ENCODE measurements at places on chromosomes 12 and 14.

GRCh38 chr12:34397591-34398365 lies 375.5 kb downstream of the ALG10 start:
- no peak for DNase-seq

DNA sequence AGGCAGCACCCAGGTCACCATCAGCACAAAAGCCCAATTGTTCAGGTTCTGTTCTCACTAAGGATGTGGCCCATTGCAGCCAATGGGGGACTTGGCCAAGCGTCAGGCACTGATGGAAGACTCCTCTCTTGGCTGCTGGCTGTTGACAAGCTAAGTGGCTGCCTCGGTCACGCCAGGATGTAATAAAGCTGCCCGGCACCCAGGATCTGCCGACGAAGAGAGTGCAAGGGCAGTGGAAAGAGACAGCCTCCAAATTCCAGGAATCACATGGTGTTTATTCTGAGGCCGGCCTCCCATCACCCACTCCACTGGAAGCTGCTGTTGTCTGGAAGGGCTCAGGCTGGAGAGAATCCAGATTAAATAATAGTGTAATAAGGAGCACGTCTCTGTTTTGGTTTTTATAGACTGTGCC lies 451.8 kb upstream of the TBX3 start:
- DNase-seq: no peak

GRCh38 chr14:69458350-69458749 lies 26.2 kb upstream of the PLEKHD1 start:
- no peak for DNase-seq

DNA sequence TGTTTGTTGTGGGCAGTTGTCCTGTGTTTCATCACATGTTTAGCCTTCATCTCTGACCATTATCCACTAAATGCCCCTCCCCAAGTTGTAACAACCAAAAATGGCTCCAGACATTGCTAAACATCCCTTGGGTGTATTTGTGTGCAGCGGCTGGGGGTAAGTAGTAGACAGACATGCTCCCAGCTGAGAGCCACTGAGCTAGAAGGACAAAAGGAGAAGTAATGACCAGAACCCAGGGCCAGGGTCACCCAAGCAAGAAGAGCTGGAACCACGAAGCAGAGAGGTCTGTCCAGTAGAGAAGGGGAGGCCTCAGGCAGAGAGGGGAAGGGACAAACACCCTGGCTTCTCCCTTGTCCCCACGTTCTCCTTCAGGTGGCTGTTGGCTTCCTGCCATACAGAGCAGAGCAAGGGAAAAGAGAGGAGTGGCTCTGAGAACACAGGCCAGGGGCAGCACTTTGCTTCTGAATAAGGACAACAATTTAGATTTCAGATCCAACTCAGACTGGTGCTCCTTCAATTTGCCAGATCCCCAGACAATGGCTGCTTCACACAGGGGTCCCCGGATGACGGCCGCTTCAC lies 55.2 kb downstream of the NDUFA12 start:
- no peak for DNase-seq

DNA sequence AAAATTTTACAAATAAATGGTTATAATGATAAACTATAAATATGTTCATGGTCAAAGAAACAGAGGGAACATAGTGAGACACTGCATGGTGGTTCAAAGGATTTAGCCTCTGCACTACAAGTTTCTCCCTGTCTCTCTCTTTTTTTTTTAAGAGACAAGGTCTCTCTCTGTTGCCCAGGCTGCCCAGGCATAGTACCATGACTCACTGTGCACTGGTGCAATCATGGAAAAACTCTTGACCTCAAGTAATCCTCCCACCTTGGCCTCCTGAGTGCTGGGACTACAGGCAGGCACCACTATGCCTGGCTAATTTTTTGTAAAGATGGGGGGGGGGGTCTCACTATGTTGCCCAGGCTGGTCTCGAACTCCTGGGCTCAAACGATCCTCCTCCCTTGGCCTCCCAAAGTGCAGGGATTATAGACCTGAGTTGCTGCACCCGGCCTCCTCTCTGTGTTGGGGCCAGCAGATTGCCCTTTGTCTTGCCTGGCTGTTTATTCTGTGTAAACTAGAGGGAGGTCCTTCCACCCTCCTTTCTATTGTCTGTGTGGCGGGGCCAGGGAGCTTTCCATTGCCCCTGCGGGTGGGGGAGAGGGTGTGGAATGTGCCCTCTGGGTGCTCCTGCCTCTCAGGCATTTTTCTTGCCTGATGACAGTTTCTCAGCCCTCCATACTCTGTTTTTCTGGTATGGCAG lies 22.1 kb downstream of the MTHFD1 start:
- no peak for DNase-seq

GRCh38 chr12:19376691-19377090 lies 62.6 kb upstream of the AEBP2 start:
- no peak for DNase-seq

- DNase-seq: no peak
Observed at GRCh38 chr14:100660882-100661635, 65.6 kb upstream of the DLK1 start.

DNA sequence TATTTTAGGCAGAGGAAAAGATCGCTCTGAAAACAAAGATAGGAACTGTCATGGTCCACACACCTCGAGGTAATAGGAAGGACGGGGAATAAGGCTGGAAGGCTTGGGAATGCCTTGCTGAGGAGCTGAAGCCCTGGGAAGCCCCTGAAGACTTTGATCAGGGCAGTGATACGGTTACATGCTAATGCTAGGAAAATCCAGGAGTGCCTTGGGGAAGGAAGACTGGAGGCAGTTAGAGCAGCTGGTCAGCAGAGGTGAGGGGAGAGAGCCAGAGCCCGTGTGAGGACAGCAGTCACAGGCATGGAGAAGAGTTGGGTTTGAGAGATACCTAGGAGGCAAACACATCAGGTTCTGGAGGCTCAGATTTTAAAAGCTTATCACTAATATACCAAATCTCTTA lies 8.6 kb upstream of the YY1 start:
- no peak for DNase-seq

DNA sequence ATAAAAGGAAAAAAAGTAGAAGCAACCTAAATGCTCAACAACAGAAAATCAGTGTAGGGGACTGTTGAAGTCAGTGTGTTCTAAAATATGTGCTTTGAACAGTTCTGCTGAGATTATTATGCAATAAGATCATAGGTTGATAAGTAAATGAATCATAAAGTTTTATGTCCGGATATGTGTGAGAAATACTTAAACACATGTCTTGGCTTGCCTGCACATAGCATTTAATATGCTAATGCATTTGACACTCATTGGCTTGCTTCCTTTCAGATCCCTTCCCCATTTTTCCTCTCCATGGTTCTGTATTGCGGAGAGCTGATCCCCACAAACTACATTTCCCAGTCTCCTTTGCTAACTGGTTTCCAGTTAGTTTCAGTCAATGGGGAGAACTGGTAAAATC lies 573.8 kb upstream of the TBX3 start:
- DNase-seq: no peak

GRCh38 chr14:61491876-61492434 lies 170.6 kb downstream of the PRKCH start:
- no peak for DNase-seq

- DNase-seq: no peak
Observed at GRCh38 chr12:85405262-85405661, 125.2 kb downstream of the ALX1 start.

DNA sequence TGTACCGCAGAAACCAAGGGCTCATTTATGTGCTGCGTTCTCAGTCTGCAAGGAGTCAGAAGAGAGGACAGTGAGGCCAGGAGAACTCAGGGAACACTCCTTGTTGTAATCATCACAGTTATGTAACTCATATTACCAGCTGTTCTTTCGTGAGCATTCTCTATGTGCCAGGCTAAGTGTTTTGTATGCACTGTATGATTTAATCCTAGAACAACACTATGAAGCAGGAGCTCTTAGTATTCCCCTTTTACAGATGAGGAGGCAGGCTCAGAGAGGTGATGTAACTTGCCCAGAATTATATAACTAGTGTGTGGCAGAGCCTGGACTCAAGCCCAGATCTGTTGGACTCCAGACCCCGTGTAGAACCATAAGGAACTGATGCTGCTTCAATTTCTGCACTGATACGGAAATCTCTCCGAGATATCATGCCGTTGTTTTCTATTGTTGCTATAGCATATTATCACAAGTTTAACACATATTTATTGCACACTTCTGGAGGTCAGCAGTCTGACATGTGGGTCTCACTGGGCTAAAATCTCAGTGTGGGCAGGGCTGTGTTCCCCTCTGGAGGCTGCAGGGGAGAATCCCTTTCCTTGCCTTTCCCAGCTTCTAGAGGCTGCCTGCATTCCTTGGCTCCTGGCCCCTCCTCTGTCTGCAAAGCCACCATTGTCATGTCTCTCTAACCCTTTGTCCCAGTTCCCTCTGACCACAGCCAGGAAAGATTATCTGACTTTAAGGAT lies 16.3 kb upstream of the CD9 start:
- no peak for DNase-seq

GRCh38 chr14:65880507-65880906 lies 468.0 kb downstream of the FUT8 start:
- DNase-seq: no peak

DNA sequence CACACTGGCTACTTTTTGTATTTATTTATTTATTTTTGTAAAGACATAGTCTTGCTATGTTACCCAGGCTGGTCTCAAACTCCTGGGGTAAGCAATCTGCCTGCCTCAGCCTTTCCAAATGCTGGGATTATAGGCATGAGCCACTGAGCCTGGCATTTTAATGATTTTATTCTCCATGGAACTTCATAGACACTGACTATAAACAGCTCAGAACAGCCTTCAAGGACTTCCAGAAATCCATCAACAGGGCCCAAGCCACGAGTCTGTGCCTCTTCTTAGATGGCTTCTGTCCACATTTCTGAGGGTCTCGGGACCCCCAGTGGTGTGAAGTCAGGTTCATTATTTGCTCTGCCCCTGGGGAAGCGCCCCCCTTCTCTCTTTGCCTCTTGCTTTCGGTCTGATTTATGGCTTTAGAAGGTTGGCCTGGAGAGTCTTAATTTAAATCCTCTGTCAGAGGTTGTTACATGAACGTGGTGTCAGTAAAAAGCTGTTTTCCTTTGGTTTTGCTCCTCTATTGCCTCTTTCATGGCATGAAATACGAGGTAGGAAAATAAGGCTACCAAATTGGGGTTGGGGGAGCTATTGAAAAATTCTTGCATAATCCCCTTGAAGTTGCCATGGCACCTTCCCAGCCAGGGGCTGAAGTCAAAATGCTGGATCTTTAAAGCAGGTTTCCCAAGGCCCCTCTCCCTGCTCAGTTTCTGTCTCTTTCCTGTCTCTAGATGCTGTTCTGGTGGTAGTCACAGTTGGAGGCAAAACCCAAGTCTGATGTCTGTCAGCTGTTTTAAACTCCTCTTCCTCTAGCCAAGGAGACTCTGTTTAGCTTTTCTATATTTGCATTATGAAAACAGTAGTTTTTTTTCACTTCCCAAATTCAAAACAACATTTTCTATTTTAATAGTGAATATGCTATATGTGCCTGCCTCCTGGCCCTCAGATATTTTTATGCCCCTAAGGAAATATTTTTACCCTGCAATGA lies 129.4 kb downstream of the SMOC1 start:
- no peak for DNase-seq

DNA sequence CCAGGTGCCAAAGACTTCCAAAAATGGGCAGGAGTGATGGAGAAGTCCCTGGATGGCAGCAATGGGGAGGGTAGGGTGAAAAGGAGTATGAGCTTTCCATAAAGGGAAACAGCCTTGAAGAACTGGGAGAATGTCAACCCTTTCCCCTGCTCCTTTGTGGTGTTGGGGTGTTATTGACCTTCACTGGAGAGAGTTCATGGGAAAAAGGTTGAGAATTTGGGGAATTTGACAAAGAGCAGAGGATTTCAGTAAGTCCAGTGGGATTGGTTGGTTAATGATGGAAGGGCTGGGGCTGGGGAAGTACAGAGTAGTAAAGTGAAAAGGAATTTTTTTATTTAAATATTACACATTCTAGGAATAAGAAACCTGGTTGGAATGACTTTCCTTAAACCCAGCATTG lies 116.6 kb downstream of the ERC1 start:
- no peak for DNase-seq

DNA sequence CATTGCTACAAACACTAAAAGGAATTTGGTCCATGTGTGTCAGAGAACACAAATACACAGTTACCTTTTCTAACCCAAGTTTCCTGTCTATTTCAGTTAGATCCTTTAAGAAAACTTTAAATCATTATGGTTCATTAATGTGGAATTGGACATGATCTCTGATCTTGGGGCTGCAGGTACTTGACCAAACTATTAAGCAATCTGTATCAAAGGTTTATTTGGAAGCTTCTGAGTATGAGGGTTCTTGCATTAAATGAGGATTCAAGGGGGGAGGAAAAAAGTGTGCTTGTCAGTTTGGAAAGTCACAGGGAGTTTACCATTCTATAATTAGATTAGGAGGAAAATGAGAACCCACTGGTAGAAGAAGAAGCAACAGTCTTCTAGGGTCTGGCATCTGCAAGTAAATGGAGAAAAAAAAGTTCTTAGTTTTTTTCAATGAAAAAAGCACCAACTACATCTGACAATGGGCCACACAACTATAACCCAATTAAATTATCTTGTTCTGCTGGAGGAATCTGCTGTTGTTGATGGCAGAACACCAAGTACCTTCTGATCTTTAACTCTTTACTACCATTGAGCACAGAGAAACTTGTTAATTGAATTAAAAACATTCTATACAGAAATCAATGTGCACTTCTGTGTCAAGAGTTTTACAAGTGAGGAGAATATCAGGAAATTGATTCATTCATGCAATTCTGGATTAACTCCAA lies 17.5 kb downstream of the GTSF1 start:
- no peak for DNase-seq

- no peak for DNase-seq
Observed at GRCh38 chr14:76984787-76985375, 43.6 kb downstream of the IRF2BPL start.
